Naive thymus-derived CD8-positive, alpha-beta T cell (primary cell): ENCODE measurements at places on chromosomes 6 and 20.

GRCh38 chr6:3228046-3228671 lies 706 bp upstream of the TUBB2B start:
- no peak for DNase-seq

DNA sequence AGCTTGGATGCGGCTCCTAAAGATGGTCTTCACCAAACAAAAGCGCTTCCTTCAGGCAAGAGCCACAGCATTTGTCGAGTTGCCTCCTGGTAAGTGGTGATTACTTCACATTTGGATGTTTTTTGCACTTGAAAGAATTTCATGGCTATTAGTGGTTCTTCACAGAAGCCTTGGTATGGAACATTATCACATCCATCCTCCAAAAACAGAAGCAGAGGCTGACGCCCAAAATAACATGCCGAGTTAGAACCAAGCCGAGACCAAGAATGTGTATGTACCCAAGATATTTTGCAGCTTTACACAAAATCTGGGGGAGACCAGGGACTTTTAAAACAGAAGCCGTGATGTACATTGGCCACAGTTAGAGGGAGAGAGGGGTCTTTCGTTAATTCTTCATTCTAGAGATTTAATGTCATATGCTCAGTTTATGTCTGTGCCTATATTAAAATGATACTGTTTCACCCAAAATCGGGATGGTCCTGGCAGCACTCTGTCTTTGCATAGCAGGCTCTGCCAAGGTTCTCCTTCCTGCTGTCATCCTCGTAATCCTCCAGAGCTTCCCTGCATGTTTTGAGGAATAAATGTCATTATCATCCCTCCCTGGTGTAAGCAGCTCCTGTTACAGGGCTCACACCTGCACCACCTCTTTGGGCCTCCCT lies 109.3 kb downstream of the TMEM242 start:
- no peak for DNase-seq

DNA sequence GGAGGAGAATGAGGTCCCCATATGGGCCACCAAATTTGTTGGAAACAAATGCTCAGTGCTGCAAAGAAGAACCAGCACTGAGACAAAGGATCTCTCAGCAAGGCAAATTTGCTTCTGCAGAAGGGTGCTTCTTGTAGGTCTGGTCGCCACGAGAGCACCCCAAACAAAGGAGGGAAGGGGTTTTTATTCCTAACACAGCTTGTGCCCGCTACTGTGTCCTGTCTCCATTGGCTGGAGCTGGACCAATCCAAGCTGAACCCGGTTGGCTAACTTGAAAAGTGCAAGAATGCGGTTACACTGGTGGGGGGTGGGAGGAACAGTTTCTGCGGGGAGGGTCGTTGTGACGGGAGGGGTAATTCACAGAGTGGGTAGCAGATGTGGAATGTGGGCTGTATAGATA lies 54.1 kb upstream of the TULP1 start:
- DNase-seq: no peak

DNA sequence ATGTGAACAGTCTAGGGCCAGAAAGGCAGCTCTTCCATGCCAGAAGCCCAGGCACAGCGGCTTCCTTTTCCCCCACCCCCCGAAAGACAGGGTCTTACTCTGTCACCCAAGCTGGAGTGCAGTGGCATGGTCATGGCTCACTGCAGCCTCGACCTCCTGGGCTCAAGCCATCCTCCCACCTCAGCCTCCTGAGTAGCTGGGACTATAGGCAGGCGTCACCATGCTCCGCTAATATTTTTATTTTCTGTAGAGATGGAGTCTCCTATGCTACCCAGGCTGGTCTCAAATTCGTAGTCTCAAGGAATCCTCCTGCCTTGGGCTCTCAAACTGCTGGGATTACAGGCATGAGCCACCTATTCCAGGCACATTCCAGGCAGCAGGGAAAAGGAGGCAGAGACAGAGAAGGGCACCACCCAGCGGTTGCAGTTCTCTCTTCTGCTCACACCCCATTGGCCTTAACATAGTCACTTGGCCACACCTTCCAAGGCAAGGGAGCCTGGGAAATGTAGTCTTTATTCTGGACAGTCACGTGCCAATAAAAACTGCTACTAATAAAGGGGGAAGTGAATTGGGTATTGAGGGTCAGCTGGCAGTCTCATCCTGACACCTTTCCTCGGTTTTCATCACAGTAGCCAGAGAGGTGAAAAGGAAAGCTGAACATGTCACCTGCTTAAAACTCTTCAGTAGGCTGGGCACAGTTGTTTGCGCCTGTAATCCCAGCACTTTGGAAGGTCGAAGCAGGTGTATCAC lies 205.9 kb downstream of the ZMYND8 start:
- no peak for DNase-seq

- no peak for DNase-seq
These were observed 9.2 kb upstream of the EMILIN3 start for GRCh38 chr20:41375846-41376245.

DNA sequence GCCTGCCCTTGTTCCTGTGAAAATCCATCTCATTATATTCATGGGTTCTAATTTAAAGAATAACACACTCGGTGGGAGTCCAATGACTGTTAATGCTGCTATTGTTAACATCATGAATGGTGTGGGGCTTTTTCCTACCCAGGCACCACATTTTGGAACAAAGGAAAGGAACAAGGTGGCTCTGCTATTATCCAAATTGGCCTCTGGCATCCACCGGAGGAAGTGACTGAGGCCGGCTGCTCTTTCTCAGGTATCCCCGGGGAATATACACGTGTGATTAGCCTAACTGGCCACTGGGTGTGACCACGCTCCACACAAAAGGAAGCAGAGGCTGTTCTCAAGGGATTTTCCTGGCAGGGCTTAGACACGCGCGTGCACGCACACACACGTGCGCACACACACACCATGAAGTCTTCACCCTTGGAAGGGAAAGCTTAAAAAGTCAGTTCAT lies 601.2 kb upstream of the ARID1B start:
- no peak for DNase-seq

DNA sequence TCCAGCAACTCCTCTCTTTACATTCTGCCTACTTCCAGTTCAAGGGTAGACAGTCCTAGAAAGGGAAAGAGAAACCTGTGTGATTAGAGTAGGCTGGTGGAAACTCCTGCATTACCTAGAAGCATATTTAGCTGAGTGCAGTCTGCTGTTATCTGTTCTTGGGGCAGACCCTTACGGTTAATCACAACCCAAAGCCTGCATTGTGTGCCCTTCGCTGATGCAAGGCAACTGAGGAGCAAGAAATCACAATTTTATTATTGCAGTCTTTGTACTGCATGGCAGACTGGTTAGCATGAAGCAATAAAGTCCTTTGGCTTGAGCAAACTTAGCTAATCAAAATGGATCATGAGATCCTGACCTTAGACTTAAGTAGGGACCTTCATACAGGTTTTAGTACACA lies 1.5 kb upstream of the GOPC start:
- no peak for DNase-seq

DNA sequence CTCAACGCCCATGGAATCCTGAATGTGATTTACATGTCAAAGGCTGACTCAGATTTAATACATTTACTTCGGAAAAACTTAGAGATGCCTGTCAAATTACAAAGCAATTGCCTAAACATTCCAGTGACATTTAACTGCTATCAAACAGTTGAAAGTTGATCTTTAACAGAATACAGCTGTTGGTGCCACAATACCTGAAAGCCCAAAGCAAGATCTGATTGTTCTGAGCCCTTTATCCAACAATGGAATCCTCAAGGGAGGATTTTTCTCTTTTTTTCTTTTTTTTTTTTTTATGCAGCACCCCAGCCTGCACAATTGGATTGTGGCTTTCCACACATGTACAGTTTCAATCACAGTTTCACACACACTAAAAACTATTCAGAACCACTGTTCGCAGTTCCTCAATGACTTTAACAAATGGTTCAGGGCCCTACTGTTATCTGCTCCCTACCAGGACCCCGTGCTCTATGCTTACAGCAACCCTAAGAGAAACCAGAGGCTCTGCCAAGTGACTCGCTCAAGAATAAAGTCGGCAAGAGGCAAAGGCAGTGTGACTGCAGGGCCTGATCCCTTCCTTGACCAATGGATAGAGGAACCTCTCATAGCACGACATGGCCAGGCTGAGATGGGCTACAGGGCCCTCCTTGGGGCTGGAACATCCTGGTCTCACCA lies 33.3 kb downstream of the EPB41L2 start:
- DNase-seq: no peak

- DNase-seq: no peak
These were observed 552.3 kb downstream of the KIF16B start for GRCh38 chr20:16020971-16021370.

GRCh38 chr20:20465252-20465651 lies 97.3 kb downstream of the INSM1 start:
- no peak for DNase-seq

DNA sequence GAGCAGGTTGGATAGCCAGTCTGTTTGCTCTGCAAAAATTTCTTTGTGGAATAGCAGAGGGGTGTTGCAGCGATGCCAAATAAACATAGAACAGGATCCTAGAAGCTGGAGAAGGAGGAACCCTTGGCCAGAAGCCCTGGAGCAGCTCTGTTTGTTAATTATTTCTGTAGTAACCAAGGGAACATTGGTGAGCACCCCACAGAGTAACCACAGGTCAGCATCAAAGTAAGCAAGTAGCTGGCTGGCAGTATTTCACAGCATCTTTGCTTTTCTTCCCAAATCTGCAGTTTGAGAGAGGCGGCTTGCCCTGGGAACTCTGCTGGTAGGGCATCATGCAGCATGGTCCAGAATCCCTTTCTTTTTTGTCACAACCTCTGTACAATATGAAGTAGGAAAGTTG lies 12.7 kb upstream of the APMAP start:
- DNase-seq: no peak

GRCh38 chr6:121897337-121897760 lies 461.9 kb downstream of the GJA1 start:
- DNase-seq: no peak

DNA sequence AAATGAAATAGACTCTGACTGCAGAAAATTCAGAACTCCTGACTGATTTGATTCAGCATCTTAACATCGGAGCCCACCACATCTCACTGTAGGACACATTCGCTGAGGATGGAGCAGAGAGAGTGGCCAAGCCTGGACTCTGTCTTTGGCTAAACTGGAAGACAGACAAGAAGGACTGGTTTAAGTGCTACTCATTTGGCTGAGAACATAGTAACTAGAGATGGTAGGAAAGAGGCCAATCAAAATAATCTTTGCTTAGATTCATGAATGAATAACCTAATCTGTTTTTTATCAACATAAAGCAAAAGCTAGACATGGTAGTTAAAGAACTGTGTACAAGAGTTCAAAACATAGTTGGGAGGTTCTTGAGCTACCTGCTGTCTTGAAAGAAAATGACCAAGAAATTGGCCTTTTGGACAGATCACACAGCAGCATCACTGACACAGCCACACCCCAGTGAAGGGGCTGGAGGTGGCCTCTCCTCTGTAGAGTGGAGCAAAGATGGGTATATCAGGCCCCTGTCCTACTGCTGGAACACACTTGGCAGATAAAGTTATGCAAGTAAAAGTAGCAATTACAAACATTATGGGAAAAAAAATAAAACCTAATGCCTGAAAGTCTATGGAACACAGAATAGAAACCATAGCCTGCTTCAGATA lies 87.1 kb upstream of the NT5E start:
- DNase-seq: no peak

DNA sequence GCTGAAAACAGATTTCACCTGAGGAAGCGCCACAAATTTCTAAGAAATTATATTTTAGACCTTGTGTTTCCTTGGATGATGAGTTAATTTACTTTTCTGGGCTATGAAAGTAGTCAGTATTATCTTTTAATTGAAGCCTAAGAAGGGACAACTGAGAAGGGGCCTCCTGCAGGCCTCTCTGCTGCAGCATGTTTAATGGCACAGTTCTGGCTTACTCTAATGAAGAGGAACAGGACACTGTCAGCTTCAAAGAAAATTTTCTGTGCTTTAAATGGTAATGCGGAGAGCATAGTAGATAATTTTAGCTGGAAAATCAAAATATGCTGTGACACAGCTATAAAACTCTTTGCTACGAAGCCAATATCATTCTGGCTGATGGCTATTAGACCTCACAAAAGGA lies 167.4 kb downstream of the HDGFL1 start:
- DNase-seq: no peak

DNA sequence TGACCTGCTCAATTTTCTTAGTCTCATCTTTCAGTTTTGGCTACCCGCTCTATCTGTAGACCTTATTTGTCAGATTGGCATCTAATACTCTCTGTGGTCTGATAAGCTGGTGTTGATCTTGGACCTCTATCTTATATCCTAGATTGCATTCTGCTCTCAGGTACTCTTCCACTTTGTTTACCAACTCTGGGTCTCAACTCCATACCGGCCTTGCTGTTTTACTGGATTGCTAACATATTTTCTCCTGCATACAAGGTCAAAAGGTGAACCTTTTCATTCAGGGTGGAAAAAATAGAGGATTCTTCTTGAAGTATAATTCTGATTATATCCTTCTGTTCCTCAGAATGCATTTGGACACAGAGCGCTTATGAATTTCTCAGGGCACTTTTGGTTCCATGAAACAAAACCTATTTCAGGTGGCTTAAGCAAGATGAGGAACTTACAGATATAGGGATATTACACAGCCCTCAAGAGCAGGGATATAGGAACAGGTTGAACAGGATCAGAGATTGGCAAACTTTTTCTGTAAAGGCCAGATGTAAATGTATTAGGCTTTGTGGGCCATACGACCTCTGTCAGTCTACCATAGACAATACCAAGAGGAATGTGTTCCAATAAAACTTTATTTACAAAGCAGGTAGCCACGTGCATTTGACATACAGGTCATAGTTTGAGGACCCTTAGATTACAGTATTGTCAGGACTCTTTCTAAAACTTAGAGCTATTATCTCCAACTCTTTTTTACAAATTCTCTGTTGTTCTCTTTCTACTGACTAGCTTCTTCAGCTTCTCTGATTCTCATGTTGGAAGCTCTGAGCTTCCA lies 2.5 kb upstream of the SH3BGRL2 start:
- no peak for DNase-seq

DNA sequence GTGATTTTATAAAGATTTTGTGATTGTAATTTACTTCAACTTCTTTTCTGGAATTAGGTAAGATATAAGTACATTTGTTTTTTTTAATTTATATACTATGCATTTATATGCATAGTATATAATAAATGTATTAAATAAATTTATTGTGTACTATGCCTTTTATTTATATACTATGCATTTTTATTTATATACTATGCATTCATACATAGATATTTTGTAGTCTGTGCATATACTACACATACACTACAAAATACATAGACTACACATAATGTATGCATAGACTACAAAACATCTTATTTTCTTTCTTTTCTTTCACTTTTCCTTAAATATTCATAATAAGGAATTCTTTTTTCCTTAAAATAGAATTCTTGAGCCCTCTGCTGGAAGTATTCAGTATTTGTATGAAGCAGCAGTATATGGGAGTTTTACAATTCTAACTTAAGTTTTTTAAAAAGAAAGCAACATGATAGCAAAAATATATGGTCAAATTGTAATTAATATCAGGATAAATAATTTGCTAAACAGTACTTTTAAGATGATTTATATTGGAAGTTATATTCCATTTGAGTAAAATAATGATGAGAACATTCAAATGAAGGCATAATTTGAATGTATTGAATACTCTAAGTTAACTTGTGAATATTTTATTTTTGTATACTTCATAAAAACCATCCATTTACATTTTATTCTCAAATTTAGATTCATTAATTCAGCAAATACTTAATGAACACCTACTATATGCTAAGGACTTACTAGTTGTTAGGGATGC lies 129.3 kb downstream of the KLHL32 start:
- DNase-seq: no peak
